ENCODE measurements at places on chromosomes 11 and 22. TPM values are rescaled to one million over a fixed set of nuclear protein-coding genes. Genes with fewer than 3 reads are reported as not detected.

XKR3 gene
- total RNA-seq, result not detected

PTDSS2 gene
- 27.4 TPM for total RNA-seq

DNA sequence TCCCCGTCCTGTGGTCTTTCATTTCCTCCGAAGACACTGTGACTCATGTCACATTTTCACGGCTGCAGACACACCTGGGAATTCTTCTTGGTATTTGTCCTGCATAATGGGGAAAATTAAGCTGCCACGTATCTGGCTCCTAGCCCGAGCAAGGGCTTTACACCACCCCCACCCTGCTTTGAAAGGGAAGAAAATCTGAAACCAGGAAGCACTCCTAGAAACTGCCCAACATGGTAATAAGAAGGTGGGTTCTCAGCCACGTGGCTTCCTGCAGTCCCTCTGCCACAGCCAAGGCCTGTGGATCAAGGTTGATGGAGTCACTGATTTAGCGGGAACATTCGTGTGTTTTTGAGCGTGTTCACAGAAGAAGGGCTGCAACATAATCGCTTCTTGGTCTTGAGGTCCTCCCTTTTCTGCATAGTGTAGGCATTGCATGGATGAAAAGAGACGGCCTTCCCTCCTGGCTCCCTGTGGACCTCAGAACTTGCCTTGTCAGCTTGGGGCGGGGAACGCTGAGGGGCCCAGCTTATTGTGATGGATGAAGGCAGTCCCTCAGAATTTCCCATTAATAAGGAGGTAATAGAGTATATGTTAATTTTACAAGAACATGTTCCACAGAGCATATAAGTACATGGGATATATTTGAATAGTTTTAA lies 292.0 kb downstream of the NTM start:
- no peak for DNase-seq

DNA sequence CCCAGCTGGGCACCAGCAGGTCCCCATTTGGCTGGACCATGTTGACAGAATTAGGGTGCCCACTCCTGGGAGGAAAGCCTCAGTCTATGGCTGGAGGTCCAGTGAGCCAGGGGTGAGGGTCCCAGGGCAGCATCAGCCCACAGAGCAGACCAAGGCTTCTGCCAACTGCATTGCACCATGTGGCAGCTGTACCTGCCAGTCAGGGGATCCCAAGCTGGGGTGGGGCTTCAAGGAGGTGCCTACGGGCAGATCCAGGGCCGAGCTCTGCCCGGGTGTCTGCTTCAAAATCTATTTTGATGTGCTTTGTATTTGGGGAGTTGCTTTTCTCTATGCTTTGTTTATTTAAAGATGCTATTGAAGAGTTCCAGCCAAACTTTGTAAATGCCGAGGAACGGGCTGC lies 10.4 kb downstream of the GP1BB start:
- no peak for DNase-seq

DNA sequence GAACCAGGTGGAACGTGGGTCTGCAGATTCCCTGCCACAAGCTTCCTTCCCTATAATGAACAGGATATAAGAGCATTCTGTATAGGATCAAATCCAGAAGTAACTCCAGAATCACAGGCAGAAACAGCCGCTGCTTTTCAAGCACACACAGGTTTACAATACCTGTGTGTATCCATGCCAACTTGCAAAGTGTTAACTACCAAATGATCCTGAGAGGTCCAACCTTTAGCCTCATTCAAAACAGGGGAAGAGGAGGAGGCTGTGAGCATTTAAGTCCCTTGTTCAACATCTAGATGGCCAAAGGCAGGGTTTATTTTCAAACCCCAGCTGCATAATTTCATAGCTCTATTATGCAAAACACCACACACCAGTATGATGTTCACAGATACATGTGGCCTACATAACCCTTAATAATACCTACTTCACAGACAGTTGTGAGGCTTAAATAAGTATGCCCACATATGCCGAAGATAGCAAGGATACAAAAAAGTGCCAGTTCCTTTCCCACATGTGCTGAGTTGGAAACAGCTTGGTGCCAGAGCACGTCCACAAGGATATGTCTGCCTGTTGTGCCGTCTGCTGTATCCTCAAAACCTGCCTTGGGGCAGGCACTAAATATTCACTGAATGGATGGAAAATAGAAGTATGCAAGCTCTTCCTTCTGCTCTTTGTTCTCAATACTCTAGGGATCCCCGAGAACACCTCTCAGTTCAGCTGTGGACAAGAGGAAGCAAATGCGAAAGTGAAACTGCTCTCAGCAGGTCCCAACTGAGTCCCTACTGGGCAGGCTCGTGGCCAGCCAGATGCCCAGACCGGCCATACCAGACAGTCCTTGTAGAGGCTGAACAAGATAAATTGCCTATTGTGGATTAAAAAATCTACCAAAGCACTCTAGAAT lies 66.8 kb downstream of the LARGE1 start:
- DNase-seq, result peak; percentile 69
